Retina (tissue), 1 donor: ENCODE measurements at places on chromosomes 1 and 21.

- peak; percentile 11 for DNase-seq
Measured at GRCh38 chr1:191255354-191256054, 777.8 kb upstream of the BRINP3 start.

DNA sequence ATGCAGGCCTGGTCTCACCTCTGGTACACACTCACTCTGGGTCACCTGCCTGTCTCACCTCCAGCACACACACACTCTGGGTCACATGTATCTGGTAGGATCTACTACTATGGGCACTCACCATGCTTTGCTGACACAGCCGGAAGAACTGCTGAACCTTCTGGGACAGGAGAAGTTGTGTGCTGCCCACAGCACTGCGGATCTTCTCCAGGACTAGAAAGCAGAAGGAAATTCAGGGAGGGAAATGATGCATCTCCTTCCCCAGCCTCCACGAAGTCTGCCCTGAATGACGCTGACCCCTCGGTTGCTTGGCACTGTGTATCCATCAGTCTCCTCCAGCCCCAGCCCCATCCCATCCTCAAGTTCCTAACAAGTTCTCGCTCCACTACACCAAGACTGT, 7.9 kb upstream of the SMIM12 start:
- no peak for DNase-seq

DNA sequence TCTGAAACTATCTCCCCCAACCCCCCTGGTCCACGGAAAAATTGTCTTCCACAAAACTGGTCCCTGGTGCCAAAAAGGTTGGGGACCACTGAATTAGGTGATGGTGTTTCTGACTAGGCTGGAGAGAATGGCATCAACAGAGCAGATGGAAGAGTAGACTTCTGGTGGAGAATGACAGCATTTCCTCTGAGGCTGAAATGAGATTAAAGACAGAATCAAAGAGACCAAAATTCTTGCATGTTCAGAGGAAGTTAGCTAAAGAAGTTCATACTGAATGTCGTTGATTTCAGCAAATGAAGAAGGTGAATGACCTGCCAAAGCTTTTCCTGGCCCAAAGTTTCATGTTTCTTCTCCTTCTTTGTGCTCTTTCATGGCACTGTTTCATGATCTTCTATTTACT, 188.2 kb upstream of the RUNX1 start:
- DNase-seq, result no peak

- DNase-seq, result peak; percentile 44
Measured at GRCh38 chr1:19402031-19402813, 83.1 kb downstream of the CAPZB start.

- no peak for DNase-seq
Measured at GRCh38 chr1:187956975-187957374, 1128.2 kb downstream of the PLA2G4A start.

DNA sequence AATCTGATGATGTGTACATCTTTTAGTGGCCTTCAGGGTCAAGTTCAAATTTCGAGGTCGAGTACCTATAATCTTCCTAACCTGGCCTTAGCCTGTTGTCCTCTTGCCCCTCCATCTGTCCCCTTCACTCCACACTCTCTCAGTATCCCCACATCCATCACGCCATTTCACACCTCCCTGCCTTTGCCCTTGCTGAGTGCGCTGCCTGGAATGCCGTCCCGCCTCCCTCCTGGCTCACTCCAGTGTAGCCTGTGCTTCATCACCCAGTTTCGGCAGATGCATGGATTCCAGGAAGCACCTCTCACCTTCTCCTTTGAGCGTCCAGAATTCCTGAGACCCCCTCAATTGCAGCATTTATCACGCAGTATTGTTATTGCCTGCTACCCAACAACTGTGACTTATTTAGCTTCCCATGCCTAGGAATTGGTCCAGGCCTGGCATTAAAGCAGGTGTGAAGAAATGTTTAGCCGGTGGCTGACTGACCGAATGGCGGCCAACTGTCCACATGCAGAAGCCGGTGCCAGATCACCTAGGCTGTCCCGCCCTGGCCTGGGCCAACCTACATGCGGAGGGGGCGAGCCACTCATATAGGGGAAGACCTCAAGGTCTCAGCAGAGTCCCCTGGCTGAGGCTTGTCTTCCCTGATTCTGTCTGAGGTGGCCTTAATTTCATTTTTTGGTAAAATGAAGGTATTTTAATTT, 34.5 kb downstream of the MYOM3 start:
- DNase-seq, result no peak

- no peak for DNase-seq
Measured at GRCh38 chr1:204960306-204961125, 82.5 kb upstream of the CNTN2 start.

DNA sequence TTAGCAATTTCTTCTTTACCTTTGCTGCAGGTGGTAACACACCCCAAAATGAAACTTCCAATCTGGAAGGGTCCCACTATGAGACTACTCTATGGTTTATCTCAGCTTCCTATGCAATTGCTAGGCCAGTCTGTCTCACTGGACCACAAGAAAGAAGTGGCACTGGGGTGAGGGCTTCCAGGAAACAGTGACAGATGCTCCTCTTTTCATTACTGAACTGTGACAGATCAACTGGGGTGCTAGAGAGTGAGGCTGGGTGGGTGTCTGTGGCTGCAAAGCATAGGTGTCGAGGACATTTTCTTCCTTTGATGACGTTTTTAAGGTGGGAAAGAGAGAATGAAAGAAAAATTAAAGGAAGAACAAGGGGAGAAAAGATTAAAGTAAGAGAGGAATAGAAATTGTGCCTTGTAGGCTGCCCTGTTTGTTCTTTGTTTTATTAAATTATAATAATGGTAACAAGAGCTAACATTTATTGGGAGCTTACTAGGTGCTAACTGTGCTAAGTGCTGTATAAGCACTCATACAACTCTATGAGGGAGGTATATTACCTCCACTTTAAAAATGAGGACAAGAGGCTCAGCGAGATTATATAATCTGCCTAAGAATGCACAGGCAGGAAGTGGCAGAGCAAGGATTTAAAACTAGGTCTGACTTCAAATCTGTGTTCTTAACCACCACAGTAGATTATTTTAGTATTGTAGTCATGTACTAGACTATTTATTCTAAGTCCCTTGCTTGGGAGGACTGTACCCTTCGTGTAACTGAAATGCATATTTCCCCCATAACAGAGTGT, 27.8 kb upstream of the DMRTA2 start:
- no peak for DNase-seq

DNA sequence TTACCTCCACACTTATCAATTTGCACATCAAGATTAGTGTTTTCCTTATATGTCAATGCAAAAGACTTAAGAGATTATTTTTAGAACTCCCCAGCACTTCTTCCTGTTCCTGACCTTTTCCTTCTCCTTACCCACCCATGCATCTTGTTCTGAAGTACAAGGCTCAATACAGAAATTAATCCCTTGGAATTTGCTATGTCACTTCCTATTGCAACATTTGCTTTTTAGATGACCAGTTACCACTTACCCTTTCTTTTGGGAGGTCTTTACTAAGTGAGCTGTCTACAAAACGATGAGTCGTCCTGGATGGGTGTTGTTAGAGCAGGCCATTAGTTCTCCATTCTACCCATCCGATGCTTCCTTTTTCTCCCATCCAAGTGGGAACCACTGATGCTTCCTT, 221.2 kb downstream of the FMN2 start:
- no peak for DNase-seq

- no peak for DNase-seq
Measured at GRCh38 chr1:116356673-116357072, 16.4 kb upstream of the ATP1A1 start.

DNA sequence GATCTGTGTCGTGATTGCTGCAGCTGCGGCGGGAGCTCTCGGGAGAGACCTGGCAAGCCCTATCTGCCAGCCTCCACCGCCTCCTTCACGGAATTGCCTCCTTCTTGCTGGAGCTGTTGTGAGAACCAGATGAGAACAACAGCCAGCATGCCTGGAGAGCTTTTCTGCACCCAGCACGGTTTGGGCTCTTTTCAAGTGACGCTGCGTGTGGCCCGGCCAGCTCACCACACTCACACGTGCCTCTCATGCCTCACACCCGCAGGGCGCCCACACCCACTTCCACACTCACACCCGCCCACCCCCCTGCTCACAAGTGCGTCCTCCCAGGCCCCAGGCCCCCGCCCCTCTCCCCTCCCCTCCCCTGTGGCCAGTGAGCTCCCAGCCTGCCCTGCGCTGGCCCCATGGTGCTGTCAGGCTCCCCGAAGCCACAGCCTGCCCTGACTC, 135.7 kb upstream of the RUNX3 start:
- peak; percentile 64 for DNase-seq

GRCh38 chr1:232653789-232654188, 23.9 kb upstream of the SIPA1L2 start:
- no peak for DNase-seq

GRCh38 chr1:194570476-194570875, 1384.1 kb upstream of the B3GALT2 start:
- no peak for DNase-seq

- DNase-seq, result no peak
Measured at GRCh38 chr1:180997843-180998504, 24.7 kb downstream of the STX6 start.

GRCh38 chr1:75559136-75559535, 51.8 kb downstream of the SLC44A5 start:
- no peak for DNase-seq

- DNase-seq, result peak; percentile 90
Measured at GRCh38 chr1:247331172-247331524, 519 bp downstream of the ZNF496 start.

- peak; percentile 91 for DNase-seq
Measured at GRCh38 chr1:61043010-61043820, 39.1 kb upstream of the NFIA start.

- no peak for DNase-seq
Measured at GRCh38 chr1:47608296-47608875, 170.5 kb downstream of the FOXD2 start.

GRCh38 chr1:222107975-222108374, 366.1 kb upstream of the DUSP10 start:
- no peak for DNase-seq

- no peak for DNase-seq
Measured at GRCh38 chr1:232508130-232508701, 121.7 kb downstream of the SIPA1L2 start.

GRCh38 chr1:69045572-69045971, 522.1 kb upstream of the LRRC7 start:
- no peak for DNase-seq

DNA sequence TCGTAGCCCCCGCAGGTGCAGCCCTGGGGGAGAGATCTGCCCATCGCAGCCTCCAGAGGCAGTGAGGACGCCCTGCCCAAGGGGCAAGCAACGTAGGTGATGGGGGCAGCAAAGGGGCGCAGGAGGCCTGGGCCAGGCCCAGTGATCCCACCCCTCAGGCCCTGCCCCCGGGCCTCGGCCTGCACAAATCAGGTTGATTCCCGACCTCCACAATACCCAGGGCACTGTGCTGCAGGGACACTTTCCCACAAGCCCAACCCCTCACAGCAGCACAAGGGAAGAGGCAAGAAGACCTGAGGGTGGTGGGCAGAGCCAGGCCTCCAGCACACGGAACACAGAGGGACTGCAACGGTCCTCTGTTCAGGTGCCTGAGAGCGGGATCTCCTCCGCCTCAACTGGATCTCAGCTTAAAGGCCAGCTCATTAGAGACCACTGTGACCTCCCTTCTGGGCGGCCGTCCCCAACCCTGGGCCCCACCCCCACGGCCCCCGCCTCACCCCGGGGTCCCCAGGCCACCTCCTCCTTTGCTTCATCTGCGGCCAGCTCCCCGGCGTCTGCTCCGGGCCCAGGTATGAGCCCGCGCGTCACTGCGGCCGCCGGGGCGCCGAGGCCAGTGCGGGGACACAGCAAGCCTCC, 812 bp upstream of the ARF1 start:
- no peak for DNase-seq

DNA sequence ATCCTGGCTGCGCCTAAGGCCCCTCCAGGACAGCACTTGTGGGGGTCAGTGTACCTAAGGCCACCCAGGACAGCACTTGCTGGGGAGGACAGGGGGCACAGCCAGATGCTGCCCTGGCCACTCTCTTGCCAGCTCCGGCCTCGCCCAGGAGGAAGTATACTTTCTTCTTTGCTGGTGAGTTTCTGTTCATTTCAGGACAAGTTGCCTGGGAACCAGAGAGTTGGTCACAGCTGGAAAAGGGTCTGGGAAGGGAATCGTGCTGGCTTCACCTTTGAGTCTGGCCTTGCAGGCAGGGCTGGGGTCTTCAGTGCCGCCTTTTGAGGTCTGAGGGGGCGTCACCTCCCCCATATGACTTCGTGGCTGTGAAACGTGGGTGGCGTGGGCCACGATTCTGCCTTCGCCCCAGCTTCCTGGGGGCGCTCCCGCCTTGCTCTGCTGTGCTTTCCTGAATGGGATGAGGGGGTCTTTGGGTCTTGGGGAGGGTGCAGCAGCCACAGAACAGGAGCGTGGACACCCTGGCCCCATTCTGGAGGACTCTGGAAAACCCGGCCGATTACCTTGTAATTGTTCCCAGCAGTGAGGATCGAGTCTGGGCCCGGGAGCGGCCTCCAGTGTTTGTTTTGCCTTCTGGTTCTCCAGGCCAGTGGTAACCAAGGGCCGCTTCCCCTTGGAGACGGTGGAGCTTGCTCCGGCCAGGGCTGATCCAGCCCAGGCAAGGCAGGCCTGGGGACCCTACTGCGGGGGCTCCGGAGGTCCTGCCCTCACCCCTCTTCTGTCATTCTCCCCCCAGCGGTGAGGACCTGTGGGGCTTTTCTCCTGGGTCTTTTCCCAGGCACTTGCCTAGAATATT, 45.9 kb downstream of the SPSB1 start:
- peak; percentile 35 for DNase-seq

DNA sequence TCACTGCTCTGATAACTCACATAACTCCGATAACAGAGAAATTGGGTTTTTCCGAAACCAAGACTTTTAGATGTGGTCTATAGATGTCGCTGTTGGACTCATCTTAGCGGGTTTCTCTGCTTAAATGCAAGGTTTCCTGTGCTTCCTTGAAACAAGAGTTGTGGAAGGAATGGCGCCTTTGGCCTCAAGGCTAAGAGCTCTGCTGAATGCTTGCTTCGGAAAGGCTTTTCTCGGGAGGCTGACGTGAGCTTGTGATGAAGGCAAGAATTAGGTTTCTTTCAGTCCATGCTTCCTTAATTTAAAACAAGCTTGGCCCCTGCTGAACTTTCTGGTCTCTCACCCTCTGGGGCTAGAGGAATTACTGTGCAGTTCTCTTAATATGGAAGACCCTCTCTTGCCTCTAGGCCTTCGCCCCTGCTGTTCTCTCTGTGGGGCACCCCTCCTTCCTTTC, 113.5 kb downstream of the MAP3K21 start:
- peak; percentile 81 for DNase-seq

GRCh38 chr1:96707023-96707422, 14.6 kb upstream of the PTBP2 start:
- no peak for DNase-seq

DNA sequence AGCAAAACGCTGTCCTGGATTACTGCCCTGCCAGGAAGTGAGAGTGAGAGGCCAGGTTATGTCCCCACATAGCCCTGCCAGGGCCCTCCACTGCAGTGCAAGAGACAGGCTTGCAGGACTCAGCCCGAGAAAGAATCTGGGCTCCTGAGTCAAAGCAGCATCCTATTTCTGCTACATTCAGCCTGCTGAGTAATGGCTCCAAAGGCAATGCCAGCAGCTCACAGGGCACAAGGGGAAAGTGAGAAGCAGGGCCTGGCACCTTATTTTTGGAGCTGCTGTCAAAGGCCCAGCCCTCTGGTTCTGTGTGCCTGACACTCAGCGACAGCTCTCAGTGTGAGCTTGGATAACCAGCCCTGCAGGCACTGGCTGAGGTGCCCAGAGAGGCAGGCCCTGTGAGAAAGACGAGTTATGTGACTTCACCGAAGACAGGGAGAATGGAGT, 83.9 kb downstream of the DTL start:
- DNase-seq, result no peak
